ENCODE measurements at places on chromosomes 7 and 10. TPM values are rescaled to one million over a fixed set of nuclear protein-coding genes. Genes with fewer than 3 reads are reported as not detected.

Gene CPA4
- not detected for total RNA-seq

Gene SFMBT2
- total RNA-seq: 23.0 TPM

Gene CTNNA3
- not detected for total RNA-seq

Gene SNX10
- 56.2 TPM for total RNA-seq

Gene RPEL1
- not detected for total RNA-seq

Gene HOXA9
- total RNA-seq: not detected

Gene ACBD7
- total RNA-seq: 3.0 TPM

Gene RTKN2
- total RNA-seq: 5.0 TPM

Gene OR6B1
- not detected for total RNA-seq

Gene ALOX5
- 2.5 TPM for total RNA-seq

Gene PDGFA
- 1.6 TPM for total RNA-seq

Gene CYP3A5
- not detected for total RNA-seq

Gene HABP2
- total RNA-seq: not detected

Gene MEIG1
- 0.70 TPM for total RNA-seq

Gene TMEM72
- total RNA-seq: not detected

Gene PVRIG
- total RNA-seq: 49.9 TPM

Gene FAM20C
- total RNA-seq: 0.70 TPM

Gene OPN4
- not detected for total RNA-seq
